GDM1 (cell line): ENCODE measurements at places on chromosomes 3 and 15.
A peak's percentile ranks its signal among the peaks of the same experiment; 100 is the strongest.

- DNase-seq: no peak
Measured at GRCh38 chr15:84740691-84741090, 7.7 kb upstream of the ZNF592 start.

DNA sequence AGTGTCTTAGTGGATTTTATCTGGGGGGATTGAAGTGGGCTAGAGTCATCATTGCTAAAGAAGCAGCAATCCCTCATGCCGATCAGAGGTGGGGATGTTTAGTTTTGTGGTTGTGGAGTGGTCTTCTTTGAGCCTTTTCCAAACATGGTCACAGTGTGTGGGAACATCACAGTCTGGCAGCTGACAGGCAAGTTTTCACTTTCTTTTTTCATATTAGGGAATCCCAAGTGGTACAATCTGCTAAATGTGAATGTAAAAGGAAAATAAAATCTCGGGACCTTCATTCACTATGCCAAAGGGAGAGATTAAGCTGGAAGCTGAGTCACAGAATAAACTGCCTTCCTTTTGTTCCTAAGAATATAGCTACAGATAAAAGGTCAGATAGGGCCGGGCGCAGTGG is 10.4 kb upstream of the CX3CR1 start:
- DNase-seq: no peak

- DNase-seq: no peak
Measured at GRCh38 chr3:197858133-197858532, 67.1 kb downstream of the LRCH3 start.

GRCh38 chr3:11499144-11499543 is 144.6 kb downstream of the VGLL4 start:
- no peak for DNase-seq

DNA sequence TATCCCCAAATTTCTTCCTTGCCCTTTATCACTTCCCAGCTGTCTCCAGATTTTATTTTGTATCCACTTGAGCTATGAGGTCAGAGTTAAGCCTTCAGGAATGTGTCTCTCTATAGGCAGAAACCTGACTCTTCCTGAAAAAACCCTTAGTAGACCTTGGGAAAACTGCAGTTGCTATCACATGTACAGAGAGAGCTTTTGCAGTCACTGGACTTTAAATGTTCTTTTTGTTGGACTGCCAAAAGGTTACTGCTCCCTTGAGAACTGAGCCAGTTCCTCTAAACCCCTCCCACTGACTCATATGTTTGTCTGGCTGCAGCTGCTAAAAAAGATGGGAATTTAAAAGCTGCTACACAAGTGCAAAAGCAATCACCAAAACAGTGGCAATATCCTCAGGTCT is 169.1 kb upstream of the CCDC54 start:
- DNase-seq: no peak

GRCh38 chr3:16461463-16462245 is 51.8 kb downstream of the RFTN1 start:
- DNase-seq: no peak

GRCh38 chr3:188918093-188918492 is 253.7 kb upstream of the TPRG1 start:
- no peak for DNase-seq

GRCh38 chr3:102092617-102093466 is 243.5 kb downstream of the NFKBIZ start:
- peak; percentile 50 for DNase-seq

DNA sequence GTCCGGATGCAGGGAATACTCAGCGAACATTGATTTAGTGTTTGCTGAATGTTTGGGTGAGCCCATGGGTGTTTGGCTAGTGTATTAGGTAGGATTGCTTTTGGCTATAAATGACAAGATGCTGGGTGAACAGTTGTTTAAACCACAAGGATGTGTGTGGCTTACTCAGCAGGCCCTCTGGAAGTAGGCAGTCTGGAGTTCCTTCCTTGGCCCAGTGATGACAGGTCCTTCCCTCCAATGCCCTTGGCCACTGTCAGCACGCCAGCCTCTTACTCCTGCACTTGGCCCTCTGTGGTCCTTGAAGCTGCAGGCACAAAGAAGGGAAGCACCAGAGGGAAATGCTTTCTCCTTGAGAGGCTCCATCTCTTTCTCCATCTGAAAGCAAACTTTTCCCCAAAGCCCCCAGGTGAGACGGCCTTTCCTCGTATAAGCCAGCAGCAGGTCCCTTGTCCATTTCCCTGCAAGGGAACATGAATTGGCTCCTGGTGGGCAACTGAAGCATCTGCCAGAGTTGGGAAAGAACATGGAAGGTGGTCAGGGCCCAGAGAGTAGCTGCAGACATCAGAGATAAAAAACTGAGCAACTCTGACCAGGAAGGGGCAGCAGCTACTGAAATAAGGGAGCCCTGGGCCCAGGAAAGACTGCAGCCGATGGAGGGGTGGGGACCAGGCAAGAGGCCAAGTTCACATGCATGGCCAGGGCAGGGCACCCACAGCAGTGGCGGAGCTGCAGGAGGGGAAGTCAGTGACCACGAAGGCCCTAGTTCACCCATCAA is 105.0 kb downstream of the TPRA1 start:
- no peak for DNase-seq

- DNase-seq: peak; percentile 59
Measured at GRCh38 chr3:185659942-185660921, 74.1 kb downstream of the SENP2 start.

DNA sequence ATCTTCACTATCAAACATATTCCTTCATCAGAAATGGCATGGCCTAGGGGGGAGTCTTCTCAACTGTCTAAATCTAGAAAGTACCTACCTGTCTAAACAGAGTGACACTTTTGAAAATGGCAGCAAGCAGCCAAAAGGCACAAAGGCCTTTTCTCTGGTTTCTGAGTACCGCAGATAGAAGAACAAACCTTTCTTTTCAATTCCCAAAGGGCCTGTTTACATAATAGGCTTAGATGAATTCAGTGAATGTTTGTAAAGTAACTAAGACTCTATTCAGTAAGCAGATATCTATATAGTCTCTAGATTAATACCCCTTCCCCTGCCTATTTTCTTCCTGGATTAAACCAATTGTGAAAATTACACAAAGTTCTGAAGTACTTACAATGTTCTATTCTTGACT is 7.1 kb downstream of the MYEF2 start:
- DNase-seq: no peak

- no peak for DNase-seq
Measured at GRCh38 chr3:183013856-183014255, 33.5 kb upstream of the DCUN1D1 start.

- DNase-seq: no peak
Measured at GRCh38 chr3:179962629-179963387, 73.9 kb downstream of the PEX5L start.

DNA sequence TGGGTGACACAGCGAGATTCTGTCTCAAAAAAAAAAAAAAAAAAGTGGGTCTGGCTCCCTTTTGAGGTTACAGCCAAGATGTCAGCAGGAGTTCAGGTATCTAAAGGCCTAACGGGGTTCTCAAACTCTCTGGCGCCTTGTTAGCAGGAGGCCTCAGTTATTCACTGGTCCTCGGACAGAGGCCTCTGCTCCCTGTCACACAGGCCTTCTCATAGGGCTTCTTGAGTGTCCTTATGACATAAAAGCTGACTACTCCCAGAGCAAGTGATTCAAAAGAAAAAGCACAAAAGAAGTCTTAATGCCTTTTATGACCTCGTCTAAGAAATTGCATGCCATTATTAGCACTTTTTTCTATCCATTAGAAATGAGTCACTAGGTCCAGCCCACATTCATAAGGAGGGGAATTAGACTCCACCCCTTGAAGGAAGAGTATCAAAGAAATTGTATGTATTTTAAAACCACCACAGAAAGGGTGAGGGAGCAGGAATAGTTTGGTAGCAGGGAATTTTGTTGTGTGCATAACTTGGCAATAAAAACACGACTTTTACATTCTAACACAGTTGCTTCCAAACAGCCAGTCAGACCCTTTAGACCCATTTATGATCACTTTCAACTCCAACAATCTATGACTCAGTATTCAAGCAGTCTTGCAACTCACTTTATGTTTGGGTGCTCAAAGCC is 90.3 kb downstream of the MEX3B start:
- DNase-seq: no peak

DNA sequence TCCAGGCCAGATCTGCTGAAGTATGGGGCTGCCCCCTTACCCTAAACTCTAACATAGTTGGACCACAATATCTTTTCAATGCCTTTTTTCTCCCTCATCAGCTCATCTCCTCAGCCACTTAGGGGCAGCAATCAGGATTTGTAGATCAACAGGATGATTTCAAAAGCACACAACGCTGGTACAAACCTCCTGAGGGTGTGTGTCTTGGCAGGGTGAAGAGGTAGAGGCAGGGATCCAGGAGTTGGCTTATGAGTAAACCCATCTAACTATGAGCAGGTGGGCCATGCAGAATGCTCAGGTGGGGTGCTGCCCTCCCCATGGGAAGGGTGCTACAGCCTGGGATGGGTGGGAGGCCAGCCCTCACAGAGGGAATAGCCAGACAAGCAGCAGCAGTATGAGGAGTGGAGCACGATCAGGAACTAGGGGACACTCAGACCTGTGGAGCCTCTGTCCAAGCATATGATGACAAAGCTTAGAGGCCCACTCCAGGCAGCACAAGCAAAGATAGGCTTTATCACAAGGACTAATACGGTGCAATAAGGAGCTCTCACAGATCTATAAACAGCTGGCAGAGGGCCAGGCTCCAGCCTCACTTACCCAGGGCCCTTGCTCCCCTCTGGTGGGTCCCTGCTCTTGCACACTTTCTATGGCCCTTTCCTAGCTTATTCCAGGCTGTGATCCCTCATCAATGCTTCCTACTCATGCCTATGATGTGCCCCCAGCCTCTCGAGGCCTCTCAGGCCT is 32.2 kb downstream of the IL20RB start:
- DNase-seq: no peak

- no peak for DNase-seq
Measured at GRCh38 chr3:99881121-99881524, 63.5 kb downstream of the CMSS1 start.

DNA sequence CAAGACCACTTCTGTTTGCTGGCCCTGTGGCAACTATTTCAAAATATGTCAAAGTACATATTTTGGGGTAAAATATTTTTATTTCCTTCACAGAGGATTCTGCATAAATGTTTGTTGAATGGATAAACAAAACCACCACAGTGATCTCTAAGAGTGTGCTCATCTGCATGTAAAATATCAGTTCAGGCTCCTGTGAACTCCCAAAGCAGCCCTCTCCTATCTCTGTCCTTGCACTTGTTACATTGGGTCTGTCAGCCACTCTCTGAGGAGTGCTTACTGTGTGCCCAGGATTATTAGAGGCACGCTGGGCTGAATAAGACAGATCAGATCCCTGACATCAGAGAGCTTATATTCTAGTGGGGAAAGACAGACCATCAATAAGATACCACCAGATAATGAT is 27.1 kb downstream of the IQCH start:
- DNase-seq: no peak

GRCh38 chr3:40878464-40878905 is 320.8 kb upstream of the CTNNB1 start:
- no peak for DNase-seq

GRCh38 chr15:63849906-63850305 is 16.2 kb upstream of the HERC1 start:
- no peak for DNase-seq

DNA sequence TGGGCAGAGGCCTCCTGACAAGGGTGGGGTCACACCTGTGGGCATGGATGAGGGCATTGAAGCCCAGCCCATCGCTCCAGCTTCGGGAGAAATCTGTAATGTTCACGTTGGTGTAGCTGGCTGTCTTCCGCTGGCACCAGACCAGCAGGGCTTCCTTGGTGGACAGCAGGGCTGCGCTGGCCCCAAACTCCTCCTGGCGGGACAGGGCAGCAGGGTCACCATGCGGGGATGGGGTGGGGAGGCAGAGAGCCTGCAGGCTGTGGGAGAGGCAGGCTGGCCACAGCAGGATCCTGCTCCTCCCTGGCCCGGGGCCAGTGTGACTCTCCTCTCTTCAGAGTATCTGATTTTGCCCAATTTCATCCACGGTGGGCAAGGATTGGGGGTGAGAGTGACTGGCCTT is 6.0 kb downstream of the SPTBN5 start:
- DNase-seq: no peak

DNA sequence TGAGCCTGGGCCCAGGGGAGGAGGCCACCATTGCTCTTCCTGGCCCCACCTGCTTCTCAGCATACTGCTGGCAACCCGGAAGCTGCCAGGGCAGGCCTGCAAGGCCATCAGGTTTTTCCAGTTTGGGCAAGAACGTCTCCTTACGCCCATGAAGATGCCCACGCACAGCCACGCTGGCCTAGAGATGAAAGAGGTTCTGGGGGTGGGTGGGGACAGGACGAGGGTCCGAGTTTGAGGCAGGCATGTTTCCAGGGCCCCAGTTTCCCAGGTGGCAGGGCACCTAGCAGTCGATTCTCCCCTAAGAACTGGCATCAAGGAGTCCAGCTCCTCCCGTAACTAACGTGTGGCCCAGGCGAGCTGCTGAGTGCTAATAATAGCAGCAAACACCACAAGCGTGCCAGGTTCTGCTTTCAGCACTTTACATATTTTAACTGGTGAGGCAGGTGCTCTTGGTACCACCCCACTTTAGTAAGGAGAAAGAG is 45.8 kb downstream of the ZNF710 start:
- no peak for DNase-seq

DNA sequence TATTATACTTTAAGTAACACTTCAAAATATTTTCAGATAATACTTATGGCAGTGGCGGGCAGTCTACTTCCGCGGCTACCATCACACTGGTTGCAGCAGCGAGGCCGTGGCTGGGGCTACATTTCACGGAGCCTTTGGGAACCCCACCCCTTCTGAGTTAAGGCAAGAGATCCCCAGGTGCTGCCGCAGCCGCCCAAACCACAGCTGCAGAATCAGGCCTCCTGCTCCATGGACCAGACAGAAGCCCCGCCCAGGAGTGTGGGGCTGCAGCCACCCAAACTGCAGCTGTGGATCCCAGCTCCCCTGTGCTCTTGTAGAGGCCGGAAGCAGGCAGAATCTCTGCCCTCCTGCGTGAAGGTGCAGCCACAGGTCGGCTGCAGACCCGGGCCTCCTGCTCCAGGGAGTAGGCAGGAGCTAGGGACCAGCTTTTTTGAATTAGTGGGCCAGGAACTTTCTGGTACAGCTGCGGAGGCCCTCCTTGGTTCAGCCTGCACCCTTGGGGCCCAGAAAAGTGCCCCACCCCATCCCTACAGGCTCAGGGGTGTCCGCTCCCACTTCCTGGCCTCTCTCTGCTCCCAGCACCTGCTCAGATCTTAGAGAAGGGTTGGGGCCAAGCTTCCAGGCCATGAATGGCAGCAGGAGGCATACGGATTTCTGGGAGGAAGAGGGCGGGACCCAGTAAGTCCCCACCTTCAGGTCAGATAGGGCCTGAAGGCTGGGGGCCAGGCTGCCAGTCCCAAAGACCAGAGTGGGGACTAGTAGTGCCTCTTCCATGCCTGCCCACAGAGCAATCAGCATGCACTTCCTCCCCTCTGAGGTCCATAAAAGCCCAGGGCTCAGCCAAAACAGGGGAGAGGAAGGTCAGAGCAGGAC is 1188.8 kb upstream of the CADM2 start:
- DNase-seq: no peak

- no peak for DNase-seq
Measured at GRCh38 chr3:11251807-11252176, 20.4 kb upstream of the ATG7 start.

- DNase-seq: no peak
Measured at GRCh38 chr3:131619821-131620220, 117.0 kb upstream of the MRPL3 start.

GRCh38 chr3:104553121-104553520 is 813.6 kb upstream of the ALCAM start:
- no peak for DNase-seq

GRCh38 chr15:60557191-60557618 is 78.3 kb upstream of the ICE2 start:
- no peak for DNase-seq

GRCh38 chr15:39030291-39031070 is 465.9 kb upstream of the RASGRP1 start:
- DNase-seq: no peak
